D341Med (cell line): ENCODE measurements at places on chromosomes 7 and 10.

- DNase-seq, result no peak
These were observed 65.2 kb downstream of the ATE1 start for GRCh38 chr10:121862649-121863048.

DNA sequence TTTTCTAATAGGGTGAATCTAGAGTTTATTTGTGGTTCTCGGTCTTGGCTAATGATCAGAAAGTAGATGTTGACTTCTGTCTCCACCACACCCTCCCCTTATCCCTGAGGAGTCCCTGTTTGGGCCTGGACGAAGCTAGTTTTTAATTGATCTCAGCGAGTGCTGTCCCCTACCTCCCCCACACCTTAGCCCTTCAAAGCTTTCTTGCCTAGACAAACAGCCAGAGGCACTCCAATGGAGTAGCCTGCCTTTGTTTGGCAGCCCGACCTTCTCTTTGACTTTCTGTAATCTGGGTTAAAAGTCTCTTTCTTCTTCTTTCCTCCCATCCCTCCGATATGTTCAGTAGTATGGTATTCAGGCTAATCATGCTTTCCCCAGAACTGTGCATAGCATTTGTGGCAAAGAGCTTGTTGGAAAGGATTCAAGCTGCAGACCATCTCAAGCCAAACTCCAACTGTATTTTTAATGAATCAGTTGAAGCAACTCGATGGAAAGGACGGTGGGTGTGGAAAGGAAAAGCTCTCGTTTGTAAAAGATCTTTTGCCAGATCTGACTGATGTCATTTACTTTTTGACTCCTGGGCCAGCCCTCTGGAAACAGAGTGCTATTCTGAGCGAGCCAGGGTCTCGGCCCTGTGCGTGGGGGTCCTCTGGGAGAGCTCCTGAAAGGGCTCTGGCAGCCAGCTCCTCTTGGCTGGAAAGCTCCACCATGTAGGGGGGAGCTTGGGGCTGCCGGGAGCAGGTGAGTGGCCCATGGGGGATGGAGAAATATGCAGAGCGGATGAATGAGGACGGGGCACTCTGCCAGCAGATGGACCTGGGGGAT is 4.5 kb downstream of the FAM180A start:
- DNase-seq, result no peak

- DNase-seq, result no peak
These were observed 153.6 kb upstream of the ZMIZ1 start for GRCh38 chr10:78915190-78915518.

DNA sequence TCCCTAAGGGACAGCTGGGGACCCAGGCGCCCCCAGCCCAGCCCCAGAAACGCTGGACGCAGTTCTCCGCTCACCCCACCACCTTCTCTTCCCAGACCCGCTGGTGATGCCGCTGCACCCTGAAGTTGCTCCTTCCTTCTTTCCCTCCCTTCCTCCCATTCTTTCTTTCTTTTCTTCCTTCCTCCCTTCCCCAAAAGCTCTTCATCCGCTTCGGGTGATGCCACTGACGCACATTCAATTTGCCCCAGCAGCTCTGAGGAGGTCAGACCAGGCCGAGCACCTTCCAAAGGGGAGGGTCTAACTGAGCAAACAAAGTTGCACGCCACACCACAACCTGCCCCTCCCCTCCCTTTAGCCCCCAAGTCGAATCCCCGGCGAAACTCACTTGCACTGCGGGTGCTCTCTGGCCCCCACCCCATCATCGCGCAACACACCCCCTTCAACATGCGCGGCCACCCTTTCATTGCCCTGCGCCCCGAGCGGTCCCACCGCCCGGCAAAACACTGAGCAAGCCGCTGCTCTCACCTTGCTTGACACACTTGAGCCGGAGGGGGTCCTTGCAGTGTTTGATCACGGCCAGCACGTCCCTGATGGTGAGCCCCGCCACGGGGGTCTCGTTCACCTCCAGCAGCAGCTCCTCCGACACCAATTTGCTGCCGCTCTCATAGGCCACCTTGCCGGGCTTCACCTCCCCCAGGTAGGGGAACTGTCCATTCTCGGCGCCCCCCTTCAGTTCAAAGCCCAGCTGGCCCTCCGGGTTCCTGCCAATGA is 787 bp downstream of the MAGI2 start:
- DNase-seq, result peak; percentile 52

GRCh38 chr10:121589553-121589952 is 8.7 kb downstream of the FGFR2 start:
- DNase-seq, result no peak

DNA sequence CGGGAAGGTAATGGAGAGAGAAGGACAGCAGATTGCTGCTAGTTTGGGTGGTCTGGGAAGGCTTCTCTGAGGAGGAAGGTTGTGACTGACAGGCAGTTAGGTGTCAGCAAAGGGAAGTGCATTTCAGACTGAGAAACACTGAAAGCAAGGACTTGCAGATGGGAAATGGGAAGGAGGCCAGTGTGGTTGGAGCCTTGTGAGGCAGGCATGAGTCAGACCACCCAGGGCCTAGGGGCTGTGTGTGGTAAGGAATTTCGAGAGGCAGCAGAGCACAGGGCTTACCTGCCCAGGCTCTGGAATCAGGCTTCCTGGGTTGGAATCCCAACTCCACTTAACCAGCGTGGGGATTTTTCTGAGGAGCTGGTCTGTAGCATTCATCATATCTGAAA is 53.5 kb downstream of the NRF1 start:
- no peak for DNase-seq

DNA sequence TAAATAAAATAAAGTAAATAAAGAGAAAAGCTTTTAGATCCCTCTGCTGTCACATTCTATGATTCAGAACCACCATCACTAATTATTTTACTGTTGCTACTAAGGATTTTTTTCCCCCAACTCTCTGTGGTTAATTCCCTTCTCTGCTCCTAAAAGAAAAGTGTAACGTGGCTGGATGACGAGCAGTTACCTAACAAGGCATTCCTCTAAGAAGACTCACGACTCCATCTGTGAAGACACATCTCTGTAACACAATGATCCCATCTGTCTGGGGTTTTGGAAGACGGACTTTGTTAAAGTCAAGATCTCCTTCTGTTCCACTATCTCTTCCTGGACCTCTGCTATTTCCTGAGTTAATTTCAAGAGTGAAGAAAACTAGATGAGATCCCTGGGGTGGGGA is 179.9 kb downstream of the SFMBT2 start:
- DNase-seq, result no peak

DNA sequence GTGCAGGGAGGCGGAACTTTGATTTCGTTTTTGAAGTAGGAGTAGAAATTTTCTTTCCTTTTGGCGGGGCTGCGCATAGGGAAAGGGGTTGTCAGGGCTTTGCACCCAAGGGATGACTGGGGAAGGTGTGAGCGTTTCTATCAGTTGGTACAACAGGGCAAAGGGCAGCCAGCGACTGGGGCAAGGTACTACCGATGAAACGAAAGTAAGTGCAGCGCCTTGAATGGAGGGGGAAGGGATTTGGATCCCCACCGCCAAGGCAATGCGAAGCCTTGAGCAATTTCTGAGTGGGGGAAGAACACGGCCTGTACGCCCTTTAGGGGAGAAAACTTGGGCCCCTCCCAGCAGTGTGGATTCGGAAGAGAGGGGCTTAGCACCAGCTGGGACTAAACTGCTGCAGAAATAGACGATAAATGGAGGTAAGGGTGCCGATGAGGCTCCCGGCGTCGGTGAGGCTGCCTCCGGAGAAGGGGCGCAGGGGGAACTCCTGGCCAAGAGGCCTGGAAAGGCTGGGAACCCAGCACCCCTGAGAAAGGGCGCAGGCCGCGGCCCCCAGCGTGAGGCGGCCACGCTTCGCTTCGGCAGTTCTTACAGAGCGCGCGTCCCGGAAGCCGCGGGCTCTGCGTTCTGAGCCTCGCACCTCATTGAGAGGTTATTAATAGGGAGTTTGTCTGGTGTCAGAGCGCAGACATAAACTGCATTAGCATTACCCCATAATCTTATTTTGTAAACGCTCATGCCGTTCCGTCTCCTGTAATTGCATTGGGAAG is 10.0 kb upstream of the TLX1 start:
- no peak for DNase-seq

DNA sequence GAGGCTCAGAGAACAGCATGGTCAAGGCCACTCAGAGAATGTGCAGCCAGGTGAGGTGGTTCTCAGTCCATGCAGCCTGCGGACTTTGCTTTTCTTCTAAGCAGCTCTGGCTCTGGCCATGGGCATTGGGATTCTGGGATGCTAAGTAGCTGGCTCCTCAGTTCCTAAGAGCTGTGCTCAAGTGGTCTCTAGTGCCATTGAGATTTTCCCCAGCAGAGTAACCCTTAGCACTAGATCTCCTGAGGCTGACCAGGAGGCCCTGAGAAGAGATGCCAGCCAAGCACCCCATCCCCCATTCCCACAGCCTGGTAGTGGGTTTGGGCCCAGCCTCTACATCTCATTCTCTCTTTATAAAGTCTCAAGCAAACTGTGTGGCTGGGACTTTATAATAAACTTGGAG is 77.1 kb downstream of the KCNMA1 start:
- no peak for DNase-seq

DNA sequence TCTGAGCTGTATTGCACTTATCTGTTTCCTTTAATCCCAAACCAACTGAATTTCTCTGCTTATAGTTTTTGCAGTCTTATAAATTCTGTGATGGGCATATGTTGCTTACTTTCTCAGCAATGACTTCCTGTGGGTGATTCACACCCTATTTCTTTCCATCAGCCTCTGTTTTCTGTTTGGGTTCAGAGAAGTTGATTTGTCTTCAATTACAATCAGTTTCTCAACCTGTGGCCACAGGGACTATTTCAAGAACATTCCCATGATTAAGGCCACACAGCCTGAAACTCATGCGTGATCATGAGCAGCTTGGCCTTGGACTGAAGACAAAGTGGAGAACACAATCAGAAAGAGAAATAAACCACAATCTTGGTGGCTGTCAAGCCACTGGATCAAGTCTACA is 1174.6 kb upstream of the C7orf33 start:
- no peak for DNase-seq

GRCh38 chr10:129642427-129642826 is 175.4 kb downstream of the MGMT start:
- DNase-seq, result no peak

DNA sequence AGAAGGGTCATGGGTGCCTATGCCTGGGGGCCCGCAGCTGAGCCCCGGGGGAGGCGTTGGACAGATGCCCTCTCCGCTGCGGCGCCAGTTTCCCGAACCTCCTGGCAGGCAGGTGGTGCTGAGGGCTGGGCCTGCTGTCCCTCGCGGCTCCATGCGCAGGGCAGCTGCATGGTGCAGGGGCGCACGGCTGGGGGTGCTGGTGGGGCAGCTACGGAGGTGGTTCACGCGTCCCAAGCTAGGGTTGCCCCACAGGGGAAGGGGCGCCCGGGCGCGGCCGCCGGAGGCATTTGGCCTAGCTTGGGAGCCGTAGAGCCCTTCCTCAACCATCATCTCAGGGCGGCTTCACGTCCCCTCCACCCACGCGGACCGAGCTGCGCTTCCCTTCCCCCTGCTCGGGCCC is 146.0 kb downstream of the CCDC201 start:
- peak; percentile 15 for DNase-seq

DNA sequence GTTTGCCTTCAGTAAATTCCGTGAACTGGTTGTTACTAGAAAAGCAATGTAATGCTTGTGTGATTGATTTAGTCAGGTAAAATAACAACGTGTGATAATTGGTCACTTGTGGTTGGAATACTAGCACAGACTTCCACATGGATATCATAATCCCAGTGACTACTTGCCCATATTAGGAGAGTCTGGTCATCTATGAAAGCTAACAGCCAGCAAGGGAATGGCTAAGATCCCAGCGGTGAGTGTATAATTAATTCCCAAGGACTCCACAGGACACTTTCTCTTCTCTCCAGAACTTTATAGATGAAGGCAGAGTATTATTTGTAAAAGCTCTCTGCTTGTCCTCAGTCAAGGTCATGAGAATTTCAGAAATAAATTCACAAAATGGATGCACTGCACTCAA is 662.6 kb upstream of the TEX47 start:
- no peak for DNase-seq

DNA sequence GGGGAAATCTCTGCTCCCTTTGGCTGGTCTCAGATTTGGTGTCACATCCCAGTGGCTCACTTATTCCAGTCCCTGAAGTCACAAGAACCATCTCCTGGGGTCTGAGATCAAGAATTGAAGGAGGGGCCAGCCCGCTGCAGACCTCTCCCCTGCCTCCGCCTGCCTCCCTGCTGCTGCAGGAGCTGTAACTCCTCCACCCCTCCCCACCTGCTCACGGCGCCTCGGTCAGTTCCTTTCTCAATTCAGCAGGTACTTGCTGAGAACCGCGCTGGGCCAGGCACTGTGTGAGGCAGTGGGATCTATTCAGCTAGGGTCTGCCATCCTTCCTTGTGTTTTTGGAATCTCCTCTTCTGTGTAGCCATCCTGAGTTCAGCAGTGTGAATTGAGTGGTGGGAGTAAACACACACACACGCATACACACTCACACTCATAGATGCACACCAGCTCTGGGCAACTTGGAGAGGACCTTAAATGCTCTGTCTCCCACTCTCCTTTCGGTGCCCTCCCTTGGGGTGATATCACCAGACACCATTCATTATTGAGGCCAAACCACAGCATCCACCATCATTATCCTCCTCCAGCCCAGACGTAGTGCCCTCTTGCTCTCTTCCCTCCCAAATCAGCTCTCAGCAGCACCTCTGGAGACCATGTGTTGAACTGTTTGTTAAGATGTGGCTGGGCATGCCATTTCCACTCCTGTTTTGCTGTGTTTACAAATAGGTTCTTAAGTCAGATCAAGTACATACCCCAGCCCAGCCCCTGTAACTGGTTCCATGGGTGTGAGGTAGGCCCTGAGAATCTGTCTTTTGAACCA is 22.0 kb upstream of the ANKRD2 start:
- DNase-seq, result no peak

DNA sequence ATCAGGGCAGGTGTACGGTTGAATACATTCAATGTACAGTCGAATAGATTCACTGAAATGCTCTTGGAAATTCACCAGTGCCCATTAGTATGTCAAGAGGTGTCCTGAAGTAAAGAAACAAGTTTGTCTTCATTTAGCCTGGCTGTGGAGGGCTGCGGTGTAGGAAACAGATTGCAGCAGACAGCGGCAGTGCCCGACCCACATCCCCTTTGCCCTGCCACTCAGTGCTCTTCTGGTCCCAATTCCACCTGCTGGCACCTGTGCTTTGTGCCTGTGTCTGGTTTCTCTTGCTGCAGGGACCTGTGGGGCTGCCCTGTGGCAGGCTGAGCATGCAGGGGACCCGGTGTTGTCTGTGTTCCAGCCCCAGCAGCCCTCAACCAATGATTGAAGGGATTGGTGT is 183.7 kb downstream of the RPS24 start:
- DNase-seq, result no peak

GRCh38 chr7:44391171-44391570 is 65.8 kb upstream of the CAMK2B start:
- no peak for DNase-seq

- DNase-seq, result no peak
These were observed 2.0 kb downstream of the PIP4K2A start for GRCh38 chr10:22712211-22712955.

- DNase-seq, result no peak
These were observed 8.9 kb upstream of the GRK5 start for GRCh38 chr10:119198438-119198837.
